ENCODE measurements at places on chromosomes 1 and 21. TPM values are rescaled to one million over a fixed set of nuclear protein-coding genes. Genes with fewer than 3 reads are reported as not detected.

DNA sequence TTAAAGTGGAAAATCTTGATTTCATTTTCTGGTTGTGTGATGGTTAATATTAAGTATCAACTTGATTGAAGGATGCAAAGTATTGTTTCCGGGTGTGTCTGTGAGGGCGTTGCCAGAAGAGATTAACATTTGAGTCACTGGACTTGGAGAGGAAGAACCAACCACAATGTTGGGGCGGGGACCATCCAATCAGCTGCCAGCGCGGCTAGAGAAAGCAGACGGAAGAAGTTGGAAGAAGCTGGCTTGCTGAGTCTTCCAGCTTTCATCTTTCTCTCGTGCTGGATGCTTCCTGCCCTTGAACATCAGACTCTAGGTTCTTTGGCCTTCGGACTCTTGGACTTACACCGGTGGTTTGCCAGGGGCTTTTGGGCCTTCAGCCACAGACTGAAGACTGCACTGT, 832.6 kb upstream of the TMPRSS15 start:
- no peak for DNase-seq

DNA sequence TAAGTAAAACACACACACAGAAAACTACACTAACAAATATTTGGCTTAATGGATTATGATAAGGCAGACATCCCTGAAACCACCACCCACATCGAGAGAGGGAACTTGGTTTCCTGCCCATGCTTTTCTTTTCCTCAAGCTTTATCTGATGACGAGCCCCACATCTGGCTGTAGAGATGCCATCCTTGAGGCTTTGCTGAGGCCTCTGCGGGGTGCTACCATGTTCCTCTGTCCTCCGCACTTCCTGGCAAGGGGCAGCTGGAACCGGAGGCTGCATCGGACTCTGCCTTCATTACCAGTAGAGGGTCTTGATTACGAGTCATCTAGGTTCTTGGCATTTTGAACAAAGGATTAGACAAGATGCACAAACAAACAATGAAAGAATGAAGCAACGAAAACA, 21.7 kb upstream of the C1orf174 start:
- DNase-seq, result no peak

S100A7A gene
- polyA plus RNA-seq, result not detected

EFCAB14 gene
- polyA plus RNA-seq, result 19.9 TPM

HRNR gene
- 0.07 TPM for polyA plus RNA-seq

Data from heart right ventricle (tissue), 16 donors.